ENCODE measurements at places on chromosomes 5 and 9.

DNA sequence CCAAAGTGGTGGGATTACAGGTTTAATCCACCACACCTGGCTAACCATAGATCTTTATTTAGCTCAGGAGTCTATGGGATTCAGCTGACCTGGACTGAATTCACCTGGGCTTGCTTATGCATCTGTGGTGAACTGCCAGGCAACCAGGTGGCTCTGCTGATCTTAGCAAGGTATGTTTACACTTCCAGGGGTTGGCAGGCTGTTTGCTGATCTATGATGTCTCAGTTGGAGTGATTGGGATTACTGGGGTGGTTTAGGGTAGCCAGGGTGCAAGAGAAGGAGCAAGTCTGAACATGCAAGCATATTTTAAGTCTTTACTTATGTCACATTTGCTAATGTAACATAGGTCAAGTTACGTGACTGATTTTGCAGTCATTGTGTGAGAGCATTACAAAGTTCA is 63.6 kb upstream of the JAK2 start:
- no peak overlapping the region for H3K27ac ChIP-seq
- no peak overlapping the region for H3K4me3 ChIP-seq
- H3K4me1 ChIP-seq, result peaks cover 23% of the 10 kb centered on the region
- no peaks in the 10 kb centered on the region for H3K27me3 ChIP-seq

- H3K4me3 ChIP-seq, result no peak overlapping the region
- H3K27ac ChIP-seq, result no peak overlapping the region
- H3K4me1 ChIP-seq, result no peaks in the 10 kb centered on the region
- DNase-seq, result no peak
Measured at GRCh38 chr9:77616191-77616590, 31.9 kb downstream of the GNA14 start.

- H3K4me1 ChIP-seq, result peaks cover 28% of the 10 kb centered on the region
- H3K27ac ChIP-seq, result no peak overlapping the region
- H3K36me3 ChIP-seq, result peaks cover 8% of the 10 kb centered on the region
- H3K4me3 ChIP-seq, result no peak overlapping the region
Measured at GRCh38 chr9:95311961-95312360, 5.5 kb downstream of the FANCC start.

GRCh38 chr9:27462846-27463245 is 61.2 kb upstream of the IFNK start:
- no peak for DNase-seq
- H3K4me1 ChIP-seq, result peaks cover 15% of the 10 kb centered on the region
- H3K27ac ChIP-seq, result no peak overlapping the region
- no peak overlapping the region for H3K4me3 ChIP-seq
- H3K27me3 ChIP-seq, result peaks cover 3% of the 10 kb centered on the region

GRCh38 chr9:9489183-9489582 is 1123.6 kb downstream of the PTPRD start:
- no peaks in the 10 kb centered on the region for H3K36me3 ChIP-seq
- H3K27ac ChIP-seq, result no peak overlapping the region
- no peaks in the 10 kb centered on the region for H3K4me1 ChIP-seq
- no peak for DNase-seq
- H3K4me3 ChIP-seq, result no peak overlapping the region
- H3K27me3 ChIP-seq, result no peaks in the 10 kb centered on the region

GRCh38 chr5:93300309-93300923 is 280.6 kb downstream of the NR2F1-AS1 start:
- no peak for DNase-seq
- H3K27ac ChIP-seq, result no peak overlapping the region

- H3K27ac ChIP-seq, result peak overlapping the region; percentile 86
- no peaks in the 10 kb centered on the region for H3K27me3 ChIP-seq
- H3K4me1 ChIP-seq, result peaks cover 96% of the 10 kb centered on the region
- H3K36me3 ChIP-seq, result peaks cover 74% of the 10 kb centered on the region
Measured at GRCh38 chr5:119343766-119344165, 12.1 kb upstream of the TNFAIP8 start.

DNA sequence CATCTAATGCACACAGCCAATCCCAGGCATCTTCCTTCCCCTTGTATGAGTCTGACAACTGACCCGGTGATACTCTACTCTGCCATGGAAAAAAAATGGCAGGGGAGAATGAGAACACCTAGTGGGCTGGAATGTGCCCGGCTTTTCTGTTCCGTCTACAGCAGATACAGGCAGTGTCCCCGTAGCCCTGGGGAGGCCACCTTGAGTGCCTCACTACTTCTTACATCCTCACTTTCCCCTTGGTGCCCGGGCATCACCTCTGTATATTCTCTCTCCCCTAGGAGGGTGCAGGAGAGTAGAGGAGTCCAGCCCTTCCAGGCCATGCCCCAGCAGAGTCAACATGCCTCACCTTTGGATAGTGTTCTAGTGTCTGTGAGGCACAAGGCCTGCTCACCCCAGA is 56.2 kb downstream of the SYK start:
- no peak overlapping the region for H3K4me3 ChIP-seq
- peaks cover 6% of the 10 kb centered on the region for H3K4me1 ChIP-seq
- no peaks in the 10 kb centered on the region for H3K36me3 ChIP-seq
- no peak for DNase-seq
- peaks cover 17% of the 10 kb centered on the region for H3K27me3 ChIP-seq

- DNase-seq, result no peak
- no peaks in the 10 kb centered on the region for H3K36me3 ChIP-seq
- peaks cover 1% of the 10 kb centered on the region for H3K4me1 ChIP-seq
- no peak overlapping the region for H3K4me3 ChIP-seq
- no peak overlapping the region for H3K27ac ChIP-seq
Measured at GRCh38 chr5:59584858-59585846, 308.4 kb downstream of the PDE4D start.

DNA sequence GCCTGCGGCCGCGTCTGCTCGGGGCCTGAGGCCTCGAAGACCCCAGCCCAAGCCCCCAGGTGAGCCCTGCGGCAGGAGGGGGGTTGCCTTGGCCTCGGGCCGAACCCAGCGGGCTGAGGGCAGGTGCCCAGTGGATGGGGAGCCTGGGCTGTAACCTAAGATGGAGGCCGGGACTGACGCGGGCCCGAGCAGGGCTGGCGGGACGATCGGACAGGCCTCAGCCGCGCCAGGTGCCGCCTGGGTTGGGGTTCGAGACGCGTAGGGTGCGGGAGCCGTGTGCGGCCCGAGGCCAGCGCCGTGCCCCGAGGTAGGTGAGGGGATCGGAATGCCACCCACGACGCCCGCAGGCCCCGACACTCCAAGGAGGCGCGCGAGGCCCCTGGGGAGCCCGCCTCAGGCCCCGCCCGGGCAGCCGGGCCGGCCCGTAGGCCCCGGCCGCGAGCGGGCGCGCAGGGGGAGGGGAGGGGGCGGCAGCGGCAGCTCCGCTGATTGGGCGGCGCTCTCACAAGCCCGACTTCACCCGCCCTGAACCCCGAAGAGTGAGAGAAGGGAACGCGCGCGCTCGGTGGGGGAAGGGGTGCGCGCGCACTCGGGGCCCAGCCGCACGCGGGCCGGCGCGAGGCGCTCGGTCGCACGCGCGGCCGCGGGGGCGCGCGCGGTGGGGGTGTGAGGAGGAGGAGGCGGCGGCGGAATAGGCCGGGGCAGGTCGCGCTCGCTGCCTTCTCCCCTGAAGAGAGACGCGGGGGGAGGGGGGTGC is at the start of gene NSD1:
Gene NSD1 (plus strand): TSS at position 678 of the 757 bp plus-strand sequence. CDS start 1,331 bp downstream, outside the sequence.
- no peaks in the 10 kb centered on the region for H3K27me3 ChIP-seq
- peaks cover 26% of the 10 kb centered on the region for H3K36me3 ChIP-seq
- H3K4me3 ChIP-seq, result peak within 1 kb of the TSS; percentile 88
- H3K27ac ChIP-seq, result peak within 1 kb of the TSS; percentile 90
- DNase-seq, result peak; percentile 90

DNA sequence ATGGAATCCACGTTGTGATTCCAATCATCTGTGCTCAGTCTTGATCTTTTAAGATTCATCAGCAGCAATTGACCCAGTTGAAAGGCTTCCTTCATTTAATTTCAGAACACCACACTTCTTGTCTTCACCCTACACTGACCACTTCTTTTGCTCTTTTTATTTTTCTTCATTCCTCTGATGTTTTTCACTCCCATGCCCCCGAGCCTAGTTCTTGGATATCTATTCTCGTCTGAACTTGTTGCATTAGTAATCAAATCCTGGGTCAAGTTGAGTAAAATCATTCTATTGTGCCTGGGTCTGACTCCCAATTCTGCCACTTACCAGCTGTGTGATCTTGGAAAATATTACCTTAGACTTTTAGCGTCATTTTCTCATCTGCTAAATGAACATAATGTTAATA is 356.5 kb downstream of the CDH12 start:
- H3K4me3 ChIP-seq, result no peak overlapping the region
- no peaks in the 10 kb centered on the region for H3K4me1 ChIP-seq
- H3K36me3 ChIP-seq, result no peaks in the 10 kb centered on the region
- H3K27ac ChIP-seq, result no peak overlapping the region
- no peaks in the 10 kb centered on the region for H3K27me3 ChIP-seq
- no peak for DNase-seq

DNA sequence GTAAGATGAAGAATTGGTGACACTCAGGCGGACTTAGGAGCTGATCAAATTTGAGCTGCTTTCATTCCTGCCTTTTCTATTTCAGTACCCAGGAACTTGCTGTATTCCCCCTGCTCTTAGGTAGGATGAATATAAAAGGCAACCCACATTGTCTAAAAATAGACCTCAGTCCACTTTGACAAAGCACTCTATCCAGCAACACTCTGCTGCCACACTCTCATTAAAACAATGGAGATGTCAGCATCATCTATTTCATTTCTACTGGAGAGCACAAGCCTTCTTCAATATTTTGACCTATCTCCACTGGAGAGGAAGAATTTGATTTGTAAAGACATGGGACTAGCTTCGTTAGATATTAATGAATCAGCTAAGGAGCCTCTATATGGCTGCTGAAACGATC is 468.4 kb downstream of the PTPRD start:
- no peak overlapping the region for H3K4me3 ChIP-seq
- no peaks in the 10 kb centered on the region for H3K36me3 ChIP-seq
- DNase-seq, result no peak
- no peaks in the 10 kb centered on the region for H3K27me3 ChIP-seq
- no peaks in the 10 kb centered on the region for H3K4me1 ChIP-seq
- no peak overlapping the region for H3K27ac ChIP-seq

DNA sequence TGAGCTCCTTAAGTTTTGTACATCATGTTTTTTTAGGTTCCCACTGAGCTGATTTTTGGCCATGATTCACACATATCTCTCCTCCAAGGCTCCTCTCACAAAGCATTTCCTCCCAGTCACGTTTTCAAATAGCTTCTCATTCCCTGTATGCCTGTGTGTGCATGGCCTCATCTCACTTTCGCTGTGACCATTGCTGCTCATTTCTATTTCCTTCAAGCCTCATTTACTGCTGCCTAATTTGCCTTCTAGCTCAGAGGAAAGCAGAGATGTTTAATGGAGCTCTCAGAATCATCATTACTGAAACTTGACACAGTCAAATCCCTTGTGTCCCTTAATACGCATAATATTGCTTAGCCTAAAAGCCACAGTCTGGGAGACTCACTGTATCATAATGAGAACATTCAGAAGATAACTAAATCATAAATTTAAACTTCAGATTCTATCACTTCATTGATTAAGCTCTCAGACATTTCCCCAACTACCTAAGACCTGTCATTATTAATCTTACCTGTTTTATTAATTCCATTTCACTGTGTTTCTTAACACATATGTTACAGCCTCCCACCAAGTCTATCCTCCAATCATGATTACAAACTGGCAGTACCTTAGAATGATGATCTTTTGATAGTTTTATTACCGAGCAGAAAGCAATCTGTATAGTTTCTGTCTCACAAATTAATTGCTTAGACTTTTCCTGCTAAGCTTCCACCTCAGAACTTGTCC is 278.3 kb upstream of the PTGER4 start:
- H3K4me1 ChIP-seq, result peaks cover 64% of the 10 kb centered on the region
- H3K27me3 ChIP-seq, result no peaks in the 10 kb centered on the region
- H3K27ac ChIP-seq, result peak overlapping the region; percentile 34
- no peak overlapping the region for H3K4me3 ChIP-seq
- peaks cover 9% of the 10 kb centered on the region for H3K36me3 ChIP-seq

DNA sequence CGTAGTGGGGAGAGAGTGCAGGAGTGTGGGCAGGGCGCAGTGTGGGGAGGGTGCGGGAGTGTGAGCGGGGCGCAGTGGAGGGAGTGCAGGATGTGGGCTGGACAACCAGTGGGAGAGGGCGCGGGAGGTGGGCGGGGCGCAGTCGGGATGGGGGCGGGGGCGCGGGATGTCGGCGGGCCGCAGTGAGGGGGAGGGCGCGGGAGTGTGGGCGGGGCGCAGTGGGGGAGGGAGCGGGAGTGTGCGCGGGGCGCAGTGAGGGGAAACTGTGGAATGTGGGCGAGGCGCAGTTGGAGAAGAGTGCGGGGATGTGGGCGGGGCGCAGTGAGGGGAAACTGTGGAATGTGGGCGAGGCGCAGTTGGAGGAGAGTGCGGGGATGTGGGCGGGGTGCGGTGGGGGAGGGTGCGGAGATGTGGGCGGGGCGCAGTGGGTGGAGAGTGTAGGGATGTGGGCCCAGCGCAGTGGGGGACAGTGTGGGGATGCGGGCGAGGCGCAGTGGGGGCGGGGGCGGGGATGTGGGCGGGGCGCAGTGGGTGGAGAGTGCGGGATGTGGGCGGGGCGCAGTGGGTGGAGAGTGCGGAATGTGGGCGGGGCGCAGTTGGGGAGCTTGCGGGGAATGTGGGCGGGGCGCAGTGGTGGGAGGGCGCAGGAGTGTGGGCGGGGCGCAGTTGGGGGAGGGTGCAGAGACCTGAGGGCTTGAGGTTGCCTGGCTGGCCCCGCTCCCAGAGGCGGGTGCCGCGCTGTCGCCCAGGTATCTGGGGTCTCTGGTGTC is at the start of gene NXNL2:
Gene NXNL2 (plus strand): TSS at position 723 of the 770 bp plus-strand sequence. CDS start 257 bp downstream, outside the sequence.
- peak; percentile 61 for DNase-seq
- no peak within 1 kb of the TSS for H3K27ac ChIP-seq
- H3K4me1 ChIP-seq, result peaks cover 24% of the 10 kb centered on the region
- peak within 1 kb of the TSS; percentile 44 for H3K4me3 ChIP-seq

GRCh38 chr5:157890836-157891597 is 32.1 kb upstream of the CLINT1 start:
- peaks cover 18% of the 10 kb centered on the region for H3K4me1 ChIP-seq
- H3K36me3 ChIP-seq, result no peaks in the 10 kb centered on the region
- no peak for DNase-seq
- H3K27me3 ChIP-seq, result no peaks in the 10 kb centered on the region
- H3K4me3 ChIP-seq, result no peak overlapping the region
- peak overlapping the region; percentile 73 for H3K27ac ChIP-seq

GRCh38 chr5:129858131-129858675 is 46.1 kb upstream of the CHSY3 start:
- H3K27me3 ChIP-seq, result peaks cover 9% of the 10 kb centered on the region
- H3K36me3 ChIP-seq, result no peaks in the 10 kb centered on the region
- H3K27ac ChIP-seq, result no peak overlapping the region
- H3K4me1 ChIP-seq, result no peaks in the 10 kb centered on the region

GRCh38 chr5:169837686-169838085 is 142.6 kb downstream of the INSYN2B start:
- H3K27ac ChIP-seq, result no peak overlapping the region
- no peaks in the 10 kb centered on the region for H3K27me3 ChIP-seq
- DNase-seq, result no peak
- H3K36me3 ChIP-seq, result peaks cover 42% of the 10 kb centered on the region

DNA sequence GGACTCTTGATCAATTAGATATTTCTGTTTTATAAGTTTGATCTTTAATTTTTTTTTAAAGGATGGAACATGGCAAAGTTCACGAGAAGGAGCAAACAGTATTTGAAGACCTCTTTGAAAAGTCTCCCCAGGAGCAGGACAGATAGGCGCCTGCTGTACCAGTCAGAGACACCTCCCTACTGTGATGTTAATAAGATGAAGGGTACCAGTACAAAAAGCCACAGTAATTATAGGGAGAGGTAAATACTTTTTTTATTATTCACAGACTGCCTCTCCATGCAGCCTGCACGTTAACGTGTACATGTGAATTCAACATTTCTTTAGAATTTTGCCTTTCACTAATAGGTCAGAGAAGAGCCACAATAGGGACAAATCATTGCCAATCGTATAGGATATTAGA is 146.5 kb upstream of the CDH6 start:
- no peaks in the 10 kb centered on the region for H3K27me3 ChIP-seq
- no peak overlapping the region for H3K27ac ChIP-seq
- no peaks in the 10 kb centered on the region for H3K36me3 ChIP-seq
